HS-27A (cell line): ENCODE measurements at places on chromosomes 1 and 21.
A peak's percentile ranks its signal among the peaks of the same experiment; 100 is the strongest.

DNA sequence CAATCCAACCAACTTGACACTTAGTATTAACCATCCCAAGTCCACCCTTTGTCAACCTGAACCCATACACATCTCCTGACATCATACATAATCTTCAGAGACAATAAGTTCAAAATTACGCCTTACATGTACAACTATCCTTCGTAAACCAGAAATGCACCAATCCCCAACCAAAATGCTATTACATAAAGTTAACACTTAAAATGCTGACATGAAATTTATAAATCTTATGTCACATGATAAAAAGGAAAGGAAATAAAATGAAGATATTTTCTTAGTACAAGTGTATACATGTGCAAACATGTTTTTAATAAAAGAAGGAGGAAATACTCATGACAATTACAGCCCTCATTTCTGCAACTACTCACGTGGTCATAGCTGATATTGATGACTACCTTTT, 95.0 kb downstream of the FCRL5 start:
- no peak for DNase-seq

- DNase-seq = no peak
These were observed 32.6 kb downstream of the PTGFRN start for GRCh38 chr1:116942344-116942743.

GRCh38 chr1:188906921-188907641, 1570.6 kb downstream of the BRINP3 start:
- DNase-seq = no peak

DNA sequence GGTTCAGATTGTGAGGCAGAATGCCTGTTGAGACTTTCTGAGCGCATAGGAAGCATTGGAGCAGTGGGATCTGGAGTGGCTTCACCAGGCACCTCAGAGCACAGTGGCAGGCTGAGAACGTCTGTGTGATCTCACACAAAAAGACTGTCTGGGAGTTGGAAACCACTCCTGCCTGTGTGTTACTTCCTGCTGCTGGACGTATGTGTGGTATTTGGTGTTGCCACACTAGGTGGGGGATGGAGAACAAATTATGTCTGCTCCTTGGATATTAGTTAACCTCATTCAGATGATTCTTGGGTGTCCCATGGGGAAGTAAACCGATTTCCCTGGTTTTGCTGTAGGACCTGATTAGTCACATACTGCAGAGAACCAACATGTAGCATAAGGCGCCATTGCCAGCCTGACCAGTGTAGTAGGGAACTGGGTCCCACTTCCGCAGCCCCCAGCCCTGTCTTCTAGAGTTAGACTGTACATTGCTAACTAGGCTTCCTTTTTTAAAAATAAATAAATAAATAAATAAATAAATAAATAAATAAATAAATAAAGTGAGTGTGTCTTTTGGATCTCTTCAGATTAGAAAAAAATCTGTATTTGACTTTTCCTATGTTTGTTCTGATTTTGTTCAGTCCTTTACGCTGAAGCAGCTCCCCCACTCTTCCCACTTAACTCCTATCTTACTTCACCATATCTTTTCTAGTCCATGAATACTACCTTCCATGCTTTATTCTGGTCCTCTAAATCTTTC, 26.9 kb downstream of the UCK2 start:
- peak; percentile 62 for DNase-seq

GRCh38 chr1:51313961-51314777, 16.2 kb downstream of the TTC39A start:
- DNase-seq = no peak

DNA sequence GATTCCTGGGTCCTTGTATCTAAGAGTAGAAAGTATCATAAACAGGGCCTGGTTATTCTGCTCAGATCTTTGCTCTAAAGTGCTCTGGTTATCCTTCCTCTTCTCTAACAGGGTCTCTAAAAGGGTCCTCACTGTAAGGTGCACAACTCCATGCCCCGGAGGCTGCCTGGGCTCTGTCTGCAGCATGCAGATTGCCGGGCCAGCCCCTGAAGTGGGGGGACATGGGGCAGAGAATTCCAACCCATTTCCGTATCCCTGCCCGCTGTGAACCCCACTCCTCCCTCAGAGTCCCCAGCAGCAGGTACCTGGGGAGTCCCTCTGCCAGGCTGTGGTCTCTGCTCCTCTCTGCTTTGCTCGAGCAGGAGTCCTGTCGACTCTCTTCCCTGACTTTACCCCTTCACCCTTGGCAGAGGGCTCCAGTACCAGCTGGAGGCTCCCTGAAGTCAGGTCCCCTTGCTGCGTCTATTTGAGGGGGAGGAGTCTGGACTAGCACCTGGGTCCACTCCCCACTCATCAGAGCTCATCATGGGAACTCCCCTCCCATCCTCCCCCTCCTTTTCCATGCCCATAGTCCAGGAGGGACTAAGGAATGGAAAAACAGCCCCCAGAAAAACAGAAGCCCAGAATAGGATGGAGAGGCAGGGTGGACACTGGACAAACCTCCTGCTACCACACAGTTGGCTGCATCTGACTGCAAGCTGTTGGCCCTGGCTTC, 12.1 kb downstream of the BLACAT1 start:
- no peak for DNase-seq

GRCh38 chr1:30575066-30575465, 148.3 kb downstream of the MATN1 start:
- no peak for DNase-seq

- DNase-seq = no peak
These were observed 21.3 kb upstream of the GNPAT start for GRCh38 chr1:231219422-231220401.

GRCh38 chr1:209775678-209776077, 8.7 kb downstream of the C1orf74 start:
- DNase-seq = no peak

DNA sequence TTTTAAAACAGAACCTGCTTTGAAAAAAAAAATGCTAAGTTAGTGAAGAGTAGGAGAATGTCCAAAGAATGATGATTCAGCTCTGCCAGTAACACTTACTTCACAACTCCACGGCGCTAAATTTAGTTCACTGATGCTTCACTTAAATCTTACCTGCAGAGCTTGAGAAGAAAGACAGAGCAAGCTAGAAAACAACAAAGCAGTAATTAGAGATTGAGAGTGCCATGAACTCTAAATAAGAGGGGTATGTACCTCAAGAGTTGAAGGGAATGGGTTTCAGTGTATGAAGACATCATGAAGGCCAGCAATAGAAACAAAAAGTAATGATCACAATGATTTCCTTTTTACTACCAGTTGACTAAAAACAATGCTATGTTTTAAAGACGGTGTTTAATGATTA, 32.8 kb downstream of the EPRS1 start:
- DNase-seq = no peak

- no peak for DNase-seq
These were observed 144.1 kb downstream of the TRABD2B start for GRCh38 chr1:47853059-47853458.
